ENCODE measurements at places on chromosomes 16 and 17. TPM values are rescaled to one million over a fixed set of nuclear protein-coding genes. Genes with fewer than 3 reads are reported as not detected.
A peak's percentile ranks its signal among the peaks of the same experiment; 100 is the strongest.

OR1E1 gene
- total RNA-seq = not detected

- no peak for DNase-seq
- H3K4me3 ChIP-seq = no peak overlapping the region
- H3K27me3 ChIP-seq = no peaks in the 10 kb centered on the region
- H3K36me3 ChIP-seq = peaks cover 88% of the 10 kb centered on the region
Observed at GRCh38 chr16:69367980-69368379, 16.4 kb upstream of the TMED6 start.

CACNG3 gene
- total RNA-seq = not detected

- H3K4me1 ChIP-seq = peaks cover 43% of the 10 kb centered on the region
- H3K36me3 ChIP-seq = no peaks in the 10 kb centered on the region
- DNase-seq = no peak
- H3K27ac ChIP-seq = peak overlapping the region; percentile 86
- peaks cover 48% of the 10 kb centered on the region for H3K27me3 ChIP-seq
Observed at GRCh38 chr16:65119901-65120401, 1.9 kb downstream of the CDH11 start.

DNAAF1 gene
- 0.14 TPM for total RNA-seq
